ENCODE measurements at places on chromosomes 5 and 9. TPM values are rescaled to one million over a fixed set of nuclear protein-coding genes. Genes with fewer than 3 reads are reported as not detected.

- no peak for DNase-seq
These were observed 38.2 kb downstream of the GZMK start for GRCh38 chr5:55062039-55062779.

GRCh38 chr9:86614871-86615849 is 260.9 kb upstream of the TUT7 start:
- no peak for DNase-seq

DNA sequence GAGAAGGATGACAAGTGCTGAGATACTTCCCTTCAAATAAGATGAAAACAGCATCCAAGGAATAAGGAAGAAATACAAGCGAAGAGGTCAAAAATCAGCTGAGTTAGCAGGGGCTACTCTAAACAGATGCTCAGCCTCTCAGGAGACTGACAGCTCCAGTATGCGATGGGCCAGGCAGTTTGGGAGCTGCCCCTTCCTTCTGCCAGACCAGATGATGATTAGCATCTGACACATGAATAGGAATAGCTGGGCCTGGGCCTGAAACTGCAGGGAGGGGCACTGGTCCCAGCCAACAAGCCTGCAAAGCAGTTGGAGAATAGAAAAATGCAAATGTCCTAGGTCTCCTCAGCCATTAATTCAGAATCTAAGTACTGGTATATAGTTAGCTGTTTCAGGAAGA is 13.1 kb upstream of the MAP3K1 start:
- no peak for DNase-seq

DNA sequence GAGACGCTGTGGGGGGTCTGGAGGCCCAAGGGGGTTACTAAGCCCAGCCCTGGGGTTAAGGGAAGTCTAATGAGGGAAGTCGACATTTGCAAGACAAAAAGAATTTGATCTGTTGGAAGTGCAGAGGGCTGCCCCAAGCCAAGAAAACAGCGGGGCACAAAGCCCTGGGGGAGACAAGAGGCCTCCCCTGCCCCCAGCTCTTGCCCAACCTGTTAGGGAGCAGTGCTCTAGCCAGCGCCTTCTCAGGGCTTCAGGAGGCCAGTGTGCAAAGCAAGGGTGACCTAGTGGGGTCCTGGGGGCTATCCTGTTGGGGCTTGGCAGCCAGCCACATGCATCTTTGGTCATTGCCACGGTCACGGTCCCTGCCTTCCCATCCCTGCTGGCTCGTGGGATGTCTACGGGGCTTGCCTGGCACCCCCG is 25.2 kb downstream of the GFI1B start:
- peak; percentile 54 for DNase-seq

GRCh38 chr9:115531410-115532125 is 413.6 kb upstream of the TNC start:
- DNase-seq, result no peak

DNA sequence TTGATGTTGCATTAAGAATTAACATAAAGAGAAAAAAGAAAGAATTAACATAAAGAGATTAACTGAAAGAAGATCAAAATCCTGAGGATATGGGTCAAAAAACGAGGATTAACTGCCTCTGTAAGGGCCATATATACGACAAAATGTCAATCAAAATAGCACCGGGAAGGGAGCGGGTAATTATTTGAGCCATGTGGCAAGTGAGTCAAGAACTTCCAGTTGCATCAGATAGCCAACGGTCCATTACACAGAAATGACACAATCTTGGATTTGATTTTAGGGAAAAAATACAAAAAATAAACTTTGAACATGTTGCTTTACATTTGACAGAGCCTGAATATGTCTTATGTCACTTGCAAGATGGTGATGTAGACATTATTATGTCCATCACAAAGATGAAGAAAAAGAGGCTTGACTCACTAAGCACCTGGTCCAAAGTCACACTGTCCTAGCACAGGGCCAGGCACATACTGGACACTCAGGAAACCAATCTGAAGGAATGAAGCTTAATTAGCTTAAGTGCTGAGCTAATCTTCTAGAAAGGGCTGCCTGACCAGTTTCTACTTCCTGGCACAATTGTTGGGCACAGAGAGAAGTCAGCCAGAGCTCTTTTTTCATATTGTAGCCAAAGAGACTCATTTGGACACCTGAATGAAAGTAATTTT is 273.2 kb upstream of the PAPPA start:
- DNase-seq, result no peak

GRCh38 chr9:134686896-134687295 is 45.3 kb downstream of the COL5A1 start:
- DNase-seq, result peak; percentile 49

DNA sequence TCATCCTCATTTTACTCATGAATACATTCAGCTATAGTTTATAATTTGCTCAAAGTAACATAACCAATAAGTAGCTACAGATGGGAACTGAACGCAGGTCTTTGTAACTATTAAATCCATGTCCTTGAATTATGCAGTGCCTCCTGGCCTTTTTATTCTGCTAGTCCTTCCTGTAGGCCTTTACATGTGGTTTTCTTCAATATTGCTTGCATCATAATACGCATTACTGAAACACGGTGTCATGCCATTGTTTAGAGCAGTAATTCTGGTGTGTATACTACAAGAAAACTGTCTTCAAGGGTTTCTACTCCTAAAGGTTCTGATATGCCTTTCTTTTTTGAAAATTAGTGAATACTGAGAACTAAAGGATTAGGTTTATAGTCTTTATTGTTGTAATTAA is 20.7 kb downstream of the CWC27 start:
- no peak for DNase-seq

DNA sequence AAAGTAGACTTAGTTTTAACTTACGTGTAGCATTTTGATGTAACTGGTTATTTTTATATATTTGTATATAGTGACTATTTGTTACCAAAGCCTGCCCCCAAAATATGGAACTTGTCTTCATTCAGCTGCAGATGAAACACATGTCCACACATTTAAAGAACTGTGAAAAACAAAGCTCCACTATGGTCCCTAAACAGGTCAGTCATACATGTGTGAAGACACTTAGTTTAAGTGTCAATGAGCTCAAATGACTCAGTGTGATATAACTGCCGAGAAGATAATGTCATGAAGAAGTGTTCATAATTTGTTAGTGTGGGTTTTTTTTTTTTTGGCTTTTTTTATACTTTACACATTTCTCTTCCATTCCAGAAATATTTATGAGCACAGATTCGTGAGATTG is 28.2 kb downstream of the HAVCR1 start:
- no peak for DNase-seq

DNA sequence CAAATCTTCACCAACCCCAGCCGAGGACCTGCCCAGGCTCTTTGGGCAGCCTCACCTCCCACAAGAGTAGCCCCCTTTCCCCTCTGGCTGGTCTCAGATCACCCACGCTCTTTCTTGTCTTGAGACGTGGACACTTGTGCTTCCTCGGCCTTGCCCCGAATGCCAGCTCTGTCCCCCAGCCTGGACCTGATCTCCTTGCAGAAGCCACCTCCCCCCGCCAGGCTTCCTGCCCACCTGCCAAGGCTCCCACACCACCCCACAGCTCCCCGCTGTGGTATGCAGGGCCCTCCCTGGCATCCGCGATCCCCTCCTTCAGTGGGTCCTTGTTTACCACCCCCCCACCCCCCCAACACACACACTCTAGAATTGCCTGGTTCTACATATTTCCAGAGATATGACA is 133.7 kb downstream of the ROR2 start:
- DNase-seq, result peak; percentile 25

DNA sequence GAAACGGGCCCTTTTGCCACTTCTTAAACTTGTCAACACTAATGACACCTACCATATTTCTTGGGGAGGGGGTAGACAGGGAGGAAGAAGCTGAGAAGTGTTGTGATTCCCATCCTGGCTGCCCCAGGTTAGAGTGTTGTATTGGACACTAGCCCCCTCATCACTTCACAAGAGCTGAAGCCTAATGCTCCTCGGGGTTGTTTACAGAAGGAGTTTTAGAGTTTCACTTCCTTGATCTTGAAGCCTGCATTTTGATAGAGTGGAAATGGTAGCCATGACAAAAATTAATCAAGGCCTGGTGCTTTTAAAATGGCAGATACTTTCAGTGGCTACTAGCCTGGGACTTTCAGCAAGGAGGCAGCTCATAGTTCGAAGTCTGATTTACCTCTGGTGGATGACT is 11.0 kb upstream of the FAM120AOS start:
- DNase-seq, result no peak

- DNase-seq, result peak; percentile 96
These were observed 2.8 kb downstream of the PDLIM7 start for GRCh38 chr5:177494346-177495195.

DNA sequence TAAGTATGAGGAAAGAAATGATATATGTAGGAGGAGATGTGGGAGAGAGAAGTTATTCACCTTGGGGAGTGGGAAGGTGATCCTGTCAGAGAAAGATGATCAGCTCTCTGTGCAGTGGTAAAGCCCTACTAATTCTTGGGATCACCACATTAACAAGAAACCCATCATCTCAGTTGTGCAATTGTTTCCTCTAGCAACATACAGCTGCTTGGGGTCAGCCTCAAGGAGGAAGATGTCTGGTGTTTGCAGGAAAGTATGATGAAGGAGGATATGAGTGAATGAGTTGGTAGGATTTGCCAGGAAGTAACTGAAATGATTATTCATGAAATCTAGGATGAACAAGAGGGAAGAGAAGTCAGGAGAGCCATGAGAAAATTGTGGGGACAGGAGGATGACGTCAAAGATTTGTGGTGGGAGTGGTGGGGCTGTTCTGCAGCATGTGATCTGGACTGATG is 50.1 kb downstream of the TNFSF8 start:
- DNase-seq, result no peak

GRCh38 chr5:32421075-32421474 is 23.5 kb downstream of the ZFR start:
- no peak for DNase-seq

DNA sequence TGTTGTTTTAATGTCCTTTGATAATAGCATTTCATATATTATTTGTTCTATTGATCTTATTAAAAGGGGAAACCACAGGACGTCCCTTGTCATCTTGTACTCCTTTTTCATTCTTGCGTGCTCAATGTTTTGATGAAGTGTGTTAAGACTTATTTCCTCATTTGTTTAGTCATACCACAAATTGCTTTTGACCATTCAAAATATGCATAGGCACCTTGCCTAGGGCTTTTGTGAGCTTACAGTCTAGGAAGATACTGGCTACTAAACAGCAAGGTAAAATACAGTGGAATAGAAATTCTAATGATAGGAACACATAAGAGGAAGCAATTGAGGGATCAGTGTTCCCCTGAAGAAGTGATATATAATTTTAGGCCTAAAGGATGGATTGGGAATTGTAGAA is 190.3 kb downstream of the WDR70 start:
- no peak for DNase-seq

DNA sequence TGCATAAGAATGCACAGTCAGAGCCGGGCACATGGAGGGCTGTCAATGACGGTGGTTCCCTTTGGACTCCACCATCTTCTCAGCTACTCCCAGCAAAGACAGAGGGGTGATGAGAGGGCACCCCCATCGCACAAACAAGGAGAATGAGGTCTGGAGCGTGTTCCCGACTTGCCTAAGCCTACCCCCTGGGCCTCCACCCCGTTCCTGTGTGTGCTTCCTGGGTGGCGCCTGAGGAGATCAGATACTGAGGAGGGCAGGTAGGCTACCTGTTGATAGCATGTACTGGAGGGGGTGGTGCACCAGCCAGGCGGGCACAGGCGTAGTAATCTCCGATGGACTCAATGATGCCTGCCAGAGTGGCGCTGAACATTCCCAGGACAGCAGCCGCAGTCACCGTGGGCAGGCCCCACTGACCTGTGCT is 4.1 kb downstream of the SLC23A1 start:
- peak; percentile 60 for DNase-seq

DNA sequence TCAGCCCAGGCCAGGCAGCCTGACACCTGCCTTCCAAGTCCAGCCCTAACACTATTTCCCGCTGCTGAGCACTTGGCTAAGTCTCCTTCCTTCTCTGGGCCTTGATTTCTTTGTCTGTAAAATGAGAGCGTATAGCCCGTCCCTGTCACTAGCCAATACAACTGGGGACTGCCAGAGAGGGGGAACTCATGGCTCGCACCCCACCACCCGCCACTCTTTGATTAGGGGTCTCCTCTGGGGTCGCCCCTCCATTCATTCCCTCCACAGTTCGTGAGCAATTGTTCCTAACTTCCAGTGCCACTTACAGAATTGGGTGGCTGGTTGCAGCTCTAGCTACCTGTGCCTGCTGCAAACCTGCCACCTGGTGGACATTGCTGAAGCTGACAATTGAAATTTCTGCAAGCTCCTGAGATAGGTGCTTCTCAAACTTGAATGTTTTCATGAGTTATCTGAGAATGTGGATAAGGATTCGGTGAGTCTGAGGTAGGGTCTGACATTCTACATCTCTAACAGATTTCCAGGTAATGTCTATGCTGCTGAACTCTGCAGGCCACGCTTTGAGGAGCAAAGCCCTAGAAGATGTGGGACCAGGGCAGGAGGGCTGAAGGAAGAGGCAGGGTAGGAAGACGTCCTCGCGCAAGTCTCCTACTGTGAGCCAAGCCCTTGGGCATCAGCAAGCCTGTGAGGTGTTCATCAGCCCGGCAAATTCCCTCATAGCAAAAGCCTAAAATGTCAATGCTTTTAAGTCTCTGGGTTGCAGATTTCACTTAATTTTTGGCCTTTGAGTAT is 13.3 kb upstream of the RECK start:
- DNase-seq, result no peak

DNA sequence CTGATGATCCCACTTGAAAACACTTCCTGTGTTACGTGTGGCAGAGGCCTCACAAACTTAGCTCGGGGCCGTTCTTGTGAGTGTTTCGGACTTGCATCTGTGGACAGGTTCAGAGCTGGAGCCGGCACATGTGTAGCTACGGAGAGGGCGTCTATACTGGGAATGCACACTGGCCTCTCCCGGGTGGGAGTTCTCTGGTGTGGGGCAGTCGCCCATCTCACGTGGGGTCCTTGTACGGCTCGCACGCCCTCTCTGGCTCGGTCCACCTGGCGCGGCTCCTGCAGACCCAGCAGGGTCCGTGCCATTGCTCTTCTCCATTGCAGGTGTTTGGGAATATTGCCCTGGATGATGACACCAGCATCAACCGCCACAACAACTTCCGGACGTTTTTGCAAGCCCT is 197.9 kb downstream of the CACNA1B start:
- DNase-seq, result peak; percentile 19

- no peak for DNase-seq
These were observed 101.3 kb upstream of the EGFLAM start for GRCh38 chr5:38157024-38157423.

PCSK5 gene
- total RNA-seq, result 67.9 TPM

SLC6A18 gene
- not detected for total RNA-seq

NPR2 gene
- 27.4 TPM for total RNA-seq

CA9 gene
- not detected for total RNA-seq

SLC24A2 gene
- total RNA-seq, result not detected

F12 gene
- 0.38 TPM for total RNA-seq

MEF2C gene
- total RNA-seq, result 86.7 TPM

SH3RF2 gene
- 4.5 TPM for total RNA-seq

EQTN gene
- not detected for total RNA-seq

GABRA1 gene
- not detected for total RNA-seq

N4BP3 gene
- 1.7 TPM for total RNA-seq

OR2V1 gene
- total RNA-seq, result not detected

INSL4 gene
- not detected for total RNA-seq
